Glutamatergic neuron (in vitro differentiated cells): ENCODE measurements at places on chromosomes 7 and 10. TPM values are rescaled to one million over a fixed set of nuclear protein-coding genes. Genes with fewer than 3 reads are reported as not detected.
A peak's percentile ranks its signal among the peaks of the same experiment; 100 is the strongest.

Gene CH25H
- 0.25 TPM for total RNA-seq

Gene HGF
- total RNA-seq, result not detected

- no peaks in the 10 kb centered on the region for H3K36me3 ChIP-seq
- DNase-seq, result no peak
- H3K4me3 ChIP-seq, result no peak overlapping the region
- no peaks in the 10 kb centered on the region for H3K27me3 ChIP-seq
- no peak overlapping the region for H3K27ac ChIP-seq
Measured at GRCh38 chr10:110524859-110525232, 27.1 kb downstream of the DUSP5 start.

- peaks cover 29% of the 10 kb centered on the region for H3K36me3 ChIP-seq
- H3K27ac ChIP-seq, result no peak overlapping the region
- DNase-seq, result no peak
- peaks cover 9% of the 10 kb centered on the region for H3K27me3 ChIP-seq
Measured at GRCh38 chr7:45623740-45624391, 49.7 kb downstream of the ADCY1 start.

GRCh38 chr7:47073284-47073683 lies 508.6 kb downstream of the TNS3 start:
- no peak for DNase-seq
- H3K27ac ChIP-seq, result peak overlapping the region; percentile 57
- no peak overlapping the region for H3K4me3 ChIP-seq
- H3K36me3 ChIP-seq, result no peaks in the 10 kb centered on the region

DNA sequence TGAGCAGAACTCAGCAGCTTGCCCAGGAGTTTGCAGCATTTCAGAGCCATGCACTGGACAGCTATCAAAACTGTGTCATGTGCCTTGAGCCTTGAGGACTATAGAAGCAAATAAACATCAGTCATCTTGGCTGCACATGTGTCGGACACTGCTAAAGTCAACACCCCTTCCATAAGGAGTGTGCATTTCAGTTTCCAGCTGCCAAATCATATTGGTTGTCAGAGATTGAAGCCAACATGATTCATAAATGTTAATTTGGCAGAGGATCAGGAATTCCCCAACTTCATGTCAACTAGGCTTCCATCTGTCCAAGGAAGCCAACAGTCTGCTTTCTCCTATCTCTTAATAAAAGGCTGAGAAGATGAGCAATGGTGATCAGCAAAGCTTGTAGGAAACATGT lies 32.8 kb downstream of the SLC16A12 start:
- H3K27ac ChIP-seq, result no peak overlapping the region
- H3K36me3 ChIP-seq, result no peaks in the 10 kb centered on the region
- no peaks in the 10 kb centered on the region for H3K27me3 ChIP-seq
- H3K4me1 ChIP-seq, result no peaks in the 10 kb centered on the region

DNA sequence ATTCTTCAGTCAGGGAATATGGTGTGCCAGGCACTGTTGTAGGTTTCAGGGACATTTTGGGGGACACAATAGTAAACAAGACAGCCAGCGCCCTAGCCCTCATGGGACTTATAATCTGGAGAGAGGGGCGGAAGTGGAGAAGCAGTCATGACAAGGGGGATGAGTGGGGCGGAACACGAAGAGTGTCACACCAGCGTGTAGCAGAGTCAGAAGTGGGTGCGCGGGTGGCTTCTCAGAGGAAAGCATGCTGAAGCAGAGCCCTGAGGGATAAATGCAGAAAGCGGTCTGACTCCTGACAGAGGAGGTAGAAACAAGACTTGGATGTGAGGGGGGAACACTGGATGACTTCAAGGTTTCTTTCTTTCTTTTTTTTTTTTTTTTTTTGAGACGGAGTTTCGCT lies 160.3 kb upstream of the LYZL2 start:
- H3K4me3 ChIP-seq, result no peak overlapping the region
- peaks cover 15% of the 10 kb centered on the region for H3K36me3 ChIP-seq
- H3K27ac ChIP-seq, result no peak overlapping the region
- no peak for DNase-seq

GRCh38 chr10:28910956-28911355 lies 233.6 kb downstream of the BAMBI start:
- peaks cover 2% of the 10 kb centered on the region for H3K27me3 ChIP-seq
- H3K4me3 ChIP-seq, result no peak overlapping the region
- no peak for DNase-seq
- no peaks in the 10 kb centered on the region for H3K36me3 ChIP-seq

GRCh38 chr10:129836253-129836652 lies 127.8 kb downstream of the EBF3 start:
- H3K27ac ChIP-seq, result no peak overlapping the region
- peaks cover 22% of the 10 kb centered on the region for H3K27me3 ChIP-seq
- peaks cover 5% of the 10 kb centered on the region for H3K36me3 ChIP-seq
- DNase-seq, result no peak
- H3K4me1 ChIP-seq, result peaks cover 20% of the 10 kb centered on the region

GRCh38 chr10:8752146-8752843 lies 697.8 kb downstream of the GATA3 start:
- no peaks in the 10 kb centered on the region for H3K27me3 ChIP-seq
- H3K4me3 ChIP-seq, result no peak overlapping the region
- no peak overlapping the region for H3K27ac ChIP-seq
- H3K4me1 ChIP-seq, result no peaks in the 10 kb centered on the region
- H3K36me3 ChIP-seq, result no peaks in the 10 kb centered on the region

- no peaks in the 10 kb centered on the region for H3K4me1 ChIP-seq
- no peak for DNase-seq
- no peaks in the 10 kb centered on the region for H3K36me3 ChIP-seq
- H3K4me3 ChIP-seq, result no peak overlapping the region
- no peaks in the 10 kb centered on the region for H3K27me3 ChIP-seq
Measured at GRCh38 chr7:46007990-46008643, 87.0 kb upstream of the IGFBP3 start.

- no peak overlapping the region for H3K4me3 ChIP-seq
- no peaks in the 10 kb centered on the region for H3K36me3 ChIP-seq
- H3K27me3 ChIP-seq, result peaks cover 3% of the 10 kb centered on the region
- DNase-seq, result no peak
Measured at GRCh38 chr10:22780474-22780885, 66.1 kb upstream of the PIP4K2A start.

DNA sequence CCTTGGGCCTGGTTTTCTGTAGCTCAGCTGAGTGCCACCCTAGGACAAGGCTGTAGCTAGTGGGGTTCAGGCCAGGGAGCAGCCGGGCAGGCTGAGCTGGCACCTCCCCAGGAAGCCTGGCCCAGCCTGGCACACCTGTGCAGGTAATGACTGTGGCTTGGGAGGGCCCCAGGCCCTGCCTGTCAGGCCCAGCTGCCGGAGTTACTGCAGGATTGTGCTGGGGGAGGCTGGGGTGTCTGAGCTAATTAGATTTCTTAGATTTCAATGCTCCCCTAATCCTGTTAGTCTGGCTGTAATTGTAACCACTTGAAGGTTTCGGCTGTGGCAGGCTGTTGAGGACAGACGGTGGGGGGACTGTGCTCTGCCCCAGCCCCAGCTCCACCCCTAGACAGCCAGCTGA lies 6.0 kb downstream of the ZMIZ1 start:
- no peak overlapping the region for H3K4me3 ChIP-seq
- H3K27me3 ChIP-seq, result peaks cover 25% of the 10 kb centered on the region
- no peaks in the 10 kb centered on the region for H3K36me3 ChIP-seq
- DNase-seq, result no peak
- H3K4me1 ChIP-seq, result peaks cover 48% of the 10 kb centered on the region

- no peaks in the 10 kb centered on the region for H3K4me1 ChIP-seq
- peaks cover 5% of the 10 kb centered on the region for H3K36me3 ChIP-seq
- H3K27me3 ChIP-seq, result no peaks in the 10 kb centered on the region
- no peak for DNase-seq
Measured at GRCh38 chr10:5147255-5147980, 37.5 kb downstream of the AKR1C8 start.

DNA sequence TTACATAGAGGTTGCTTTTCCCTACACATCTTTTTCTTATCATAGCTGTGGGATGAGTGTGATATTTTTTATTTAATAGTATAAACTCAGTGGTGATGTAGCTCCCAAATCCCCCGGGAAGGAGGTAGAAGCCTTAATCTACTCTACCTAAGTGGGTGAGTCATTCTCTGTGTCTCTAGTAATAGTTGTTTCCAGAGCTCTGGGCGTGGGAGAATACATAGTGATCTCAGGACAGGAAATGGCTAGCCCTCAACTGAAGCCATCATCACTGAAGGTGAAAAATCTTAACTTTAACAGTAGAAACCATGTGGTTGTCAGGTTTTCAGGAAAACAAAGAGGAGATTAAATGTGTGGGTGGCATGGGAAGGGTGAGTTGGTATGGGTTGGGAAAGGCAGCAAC lies 278.4 kb downstream of the ANKRD30A start:
- no peak overlapping the region for H3K4me3 ChIP-seq
- no peaks in the 10 kb centered on the region for H3K27me3 ChIP-seq
- no peak for DNase-seq
- no peak overlapping the region for H3K27ac ChIP-seq
- H3K4me1 ChIP-seq, result no peaks in the 10 kb centered on the region
- peaks cover 4% of the 10 kb centered on the region for H3K36me3 ChIP-seq

- H3K27ac ChIP-seq, result no peak overlapping the region
- no peaks in the 10 kb centered on the region for H3K36me3 ChIP-seq
- H3K4me1 ChIP-seq, result no peaks in the 10 kb centered on the region
- H3K4me3 ChIP-seq, result no peak overlapping the region
Measured at GRCh38 chr10:58807629-58808022, 295.0 kb downstream of the BICC1 start.

DNA sequence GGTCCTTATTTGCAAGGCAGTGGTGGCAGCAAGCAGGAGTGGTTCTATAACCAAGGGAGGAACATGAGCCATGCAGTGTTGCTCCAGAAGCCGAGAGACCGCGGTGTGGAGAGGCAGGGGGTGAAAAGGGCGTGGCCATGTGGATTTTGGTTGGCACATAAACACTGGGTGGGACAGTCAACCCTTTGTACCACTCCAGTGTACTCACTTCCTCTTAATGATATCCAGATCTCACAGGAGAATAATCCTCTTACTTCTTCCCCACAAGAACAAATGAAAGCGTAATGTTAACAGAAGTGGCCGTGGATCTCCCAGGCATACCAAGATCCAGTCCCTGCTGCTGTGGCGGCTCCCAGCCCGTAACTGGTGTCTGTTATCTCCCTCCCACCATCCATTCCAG lies 42.4 kb downstream of the XRCC2 start:
- DNase-seq, result no peak
- no peak overlapping the region for H3K27ac ChIP-seq
- no peaks in the 10 kb centered on the region for H3K4me1 ChIP-seq
- H3K4me3 ChIP-seq, result no peak overlapping the region

- peaks cover 60% of the 10 kb centered on the region for H3K4me1 ChIP-seq
- no peaks in the 10 kb centered on the region for H3K36me3 ChIP-seq
- H3K27me3 ChIP-seq, result peaks cover 14% of the 10 kb centered on the region
- H3K27ac ChIP-seq, result peak overlapping the region; percentile 96
- H3K4me3 ChIP-seq, result peak overlapping the region; percentile 81
Measured at GRCh38 chr10:662686-663465, 26.6 kb downstream of the DIP2C start.

DNA sequence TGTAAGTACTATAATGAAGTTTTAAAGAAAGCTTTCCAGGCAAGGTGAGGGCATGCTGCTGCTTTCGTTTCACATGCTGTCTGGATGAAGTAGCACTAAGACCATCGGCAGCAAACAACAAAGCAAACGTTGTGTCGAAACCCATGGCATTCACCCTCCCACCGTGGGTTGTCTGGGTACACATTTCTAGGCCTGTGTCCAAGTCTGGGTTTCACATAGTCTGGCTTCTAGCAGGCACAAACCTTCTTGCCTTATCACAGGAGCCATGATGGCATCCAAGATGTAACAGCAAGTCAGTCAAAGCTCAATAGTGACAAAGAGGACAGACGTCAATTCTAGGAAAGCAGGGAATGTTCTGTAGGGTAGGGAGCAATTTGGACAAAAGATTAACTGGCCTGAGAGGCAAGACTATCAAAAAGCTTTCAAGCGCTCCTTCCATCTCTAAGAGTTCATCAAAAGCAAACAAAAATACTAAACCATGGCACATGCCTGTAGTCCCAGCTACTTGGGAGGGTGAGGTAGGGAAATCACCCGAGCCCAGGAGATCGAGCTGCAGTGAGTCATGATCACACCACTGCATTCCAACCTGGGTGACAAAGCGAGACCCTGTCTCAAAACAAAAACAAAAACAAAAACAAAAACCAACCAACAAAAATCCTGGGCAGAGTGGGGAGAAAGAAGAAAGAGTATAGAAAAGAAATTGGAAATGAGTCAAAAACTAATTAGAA lies 42.7 kb downstream of the PAXIP1 start:
- DNase-seq, result no peak
- H3K4me1 ChIP-seq, result no peaks in the 10 kb centered on the region
- no peak overlapping the region for H3K27ac ChIP-seq

DNA sequence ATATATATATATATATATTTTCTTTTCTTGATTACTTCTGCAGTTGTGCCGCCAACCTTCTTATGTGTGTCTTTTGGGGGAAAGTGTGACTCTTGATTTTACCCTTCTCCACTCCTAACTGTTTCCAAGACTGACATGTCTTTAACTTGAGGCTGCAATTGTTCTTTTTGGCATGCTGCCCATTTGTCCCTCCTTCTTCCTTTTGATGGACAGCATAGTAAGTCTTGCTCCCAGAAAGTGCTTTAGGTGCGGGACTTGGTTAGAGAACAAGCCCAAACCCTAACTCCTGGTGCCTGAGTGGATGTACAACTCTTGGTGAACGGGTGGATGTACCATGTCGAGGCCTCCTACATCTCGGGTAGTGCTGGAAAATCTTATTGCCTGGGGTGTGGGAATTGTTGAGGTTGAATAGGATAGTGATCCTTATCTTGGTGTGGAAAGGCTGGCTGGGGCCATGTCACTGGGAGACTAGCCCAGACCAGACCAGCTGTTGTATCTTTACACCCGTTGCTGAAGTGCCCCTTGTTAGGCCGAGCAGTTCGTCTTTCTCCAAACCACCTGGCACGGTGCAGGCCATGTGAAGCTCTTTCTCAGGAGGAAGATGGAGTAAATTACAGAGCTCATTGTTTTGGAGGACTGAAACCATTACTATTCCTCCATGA lies 16.3 kb downstream of the TCF7L2 start:
- H3K4me3 ChIP-seq, result no peak overlapping the region
- H3K4me1 ChIP-seq, result peaks cover 2% of the 10 kb centered on the region
- H3K36me3 ChIP-seq, result no peaks in the 10 kb centered on the region
- peaks cover 2% of the 10 kb centered on the region for H3K27me3 ChIP-seq
- no peak for DNase-seq
- no peak overlapping the region for H3K27ac ChIP-seq
